ENCODE measurements at places on chromosomes 6 and 20.

DNA sequence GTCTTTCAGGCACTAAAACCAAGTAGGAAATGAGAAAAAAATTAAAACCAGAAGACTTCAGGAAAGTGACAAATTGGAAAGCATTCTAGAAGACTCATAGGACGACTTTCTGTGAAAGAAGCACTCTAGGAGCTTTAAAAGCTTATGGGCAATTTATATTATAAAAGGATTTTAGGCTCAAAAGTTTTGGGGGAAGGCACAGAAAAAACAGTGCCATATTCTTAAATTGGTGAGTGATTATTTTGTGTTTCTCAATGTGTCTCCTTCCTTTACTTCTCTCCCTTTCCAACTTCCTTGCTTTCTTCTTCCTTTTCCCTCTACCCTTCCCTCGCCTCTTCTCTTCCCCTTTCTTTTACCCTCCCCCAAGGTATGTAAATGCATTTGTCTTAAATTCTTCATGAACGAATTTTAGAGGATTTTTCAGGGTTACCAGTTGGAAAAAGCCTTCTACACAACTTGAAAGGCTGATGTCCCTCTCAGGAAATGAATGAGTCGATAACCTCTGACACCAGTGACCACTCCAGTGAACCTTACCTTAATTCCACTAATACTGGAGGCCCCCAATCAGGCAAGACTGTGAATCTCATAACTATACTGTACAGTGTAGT lies 2.6 kb upstream of the LIN28B start:
- DNase-seq = no peak

- DNase-seq = no peak
These were observed 165.1 kb downstream of the ARID1B start for GRCh38 chr6:156942266-156942665.

DNA sequence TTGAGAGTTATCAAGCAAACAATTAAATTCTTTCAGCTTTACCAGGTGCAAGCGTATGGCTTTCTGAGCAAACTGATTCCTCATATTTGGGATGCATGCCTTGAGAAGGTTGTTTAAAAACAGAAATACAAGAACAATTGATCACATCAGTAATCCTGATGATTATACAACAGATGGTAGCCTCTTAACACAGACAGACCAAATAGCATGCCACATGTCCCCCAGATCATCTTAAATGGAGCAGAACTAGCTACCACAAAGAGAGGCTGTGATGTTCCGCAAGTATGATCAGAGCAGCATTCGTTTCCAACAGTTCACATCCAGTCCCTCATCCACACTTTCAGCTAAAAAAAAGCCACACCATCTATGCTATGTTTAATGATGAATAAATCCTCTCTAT lies 246.2 kb upstream of the NRSN1 start:
- DNase-seq = no peak

DNA sequence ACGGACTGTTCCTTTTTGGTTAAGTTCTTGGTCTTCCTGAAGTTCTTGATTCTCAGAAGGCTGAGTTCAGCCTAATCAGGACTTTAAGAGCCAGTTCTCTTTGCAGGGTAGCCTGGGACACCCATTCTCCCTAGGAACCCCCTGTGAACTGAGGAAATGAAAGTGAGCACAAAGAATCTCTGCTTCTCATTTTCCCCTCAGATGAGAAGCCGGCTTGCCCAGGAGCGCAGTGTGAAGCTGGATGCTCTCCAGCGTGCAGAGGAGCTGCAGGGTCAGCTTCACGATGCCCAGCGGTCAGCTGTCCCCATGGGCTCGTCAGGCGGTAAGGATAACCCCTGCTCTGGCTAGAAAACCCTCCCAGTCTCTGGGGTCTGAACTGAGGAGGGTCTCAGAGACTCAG lies 34.0 kb downstream of the CD164 start:
- DNase-seq = no peak

- no peak for DNase-seq
These were observed 213.1 kb downstream of the PREX1 start for GRCh38 chr20:48614593-48615274.

- DNase-seq = no peak
These were observed 6.4 kb downstream of the DLK2 start for GRCh38 chr6:43448916-43449315.

GRCh38 chr6:20575125-20575524 lies 40.9 kb downstream of the CDKAL1 start:
- peak; percentile 13 for DNase-seq

DNA sequence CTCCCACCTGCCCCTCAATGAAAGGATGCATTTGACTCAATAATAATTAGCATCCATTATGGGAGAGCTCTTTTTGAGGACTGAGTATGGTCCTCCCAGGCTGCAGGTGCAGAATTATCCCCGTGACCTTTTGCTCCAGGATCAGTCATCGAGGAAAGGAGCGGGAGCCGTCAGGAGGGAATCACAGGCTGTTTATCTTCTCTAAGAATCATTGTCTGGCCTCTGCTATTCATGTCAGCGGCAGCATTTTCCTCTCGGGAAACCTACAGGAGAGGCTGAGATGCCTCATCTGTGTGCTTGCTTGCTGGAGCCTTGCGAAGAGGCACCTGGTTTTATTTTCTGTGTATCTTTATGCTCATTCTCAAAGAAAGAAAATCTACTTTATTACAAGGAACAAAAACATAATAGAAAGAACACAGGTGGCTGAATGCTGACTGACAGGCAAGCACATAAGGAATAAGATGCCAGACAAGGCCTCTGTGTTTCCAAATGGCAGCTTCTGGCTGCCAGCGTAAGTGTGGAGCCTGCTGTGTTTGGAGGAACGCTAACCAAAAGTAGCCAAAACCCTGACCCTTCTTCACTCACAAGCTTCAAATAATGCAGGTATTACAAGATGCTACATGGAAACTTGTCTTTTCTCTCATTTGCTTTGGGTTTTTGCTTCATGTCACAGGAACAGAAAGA lies 539.1 kb upstream of the MARCKS start:
- peak; percentile 53 for DNase-seq

DNA sequence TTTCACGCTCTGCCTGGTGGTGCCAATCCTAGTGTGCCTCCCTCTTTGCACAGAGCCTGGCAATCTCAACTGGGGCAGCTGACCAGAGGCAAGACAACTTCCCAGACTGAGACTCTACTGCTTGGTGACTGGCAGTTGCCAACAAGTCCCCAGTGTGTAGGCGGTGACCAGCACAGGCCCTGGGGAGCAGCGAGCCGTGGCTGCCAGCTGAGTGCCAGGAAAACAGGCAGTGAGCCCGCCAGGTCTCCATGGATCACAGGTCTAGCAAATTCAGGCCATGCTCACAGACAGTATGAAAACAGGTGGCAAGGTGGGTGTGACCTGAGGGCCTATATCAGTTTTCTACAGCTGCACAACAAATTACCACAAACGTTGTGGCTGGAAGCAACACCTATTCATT lies 289.9 kb downstream of the KIF16B start:
- no peak for DNase-seq

DNA sequence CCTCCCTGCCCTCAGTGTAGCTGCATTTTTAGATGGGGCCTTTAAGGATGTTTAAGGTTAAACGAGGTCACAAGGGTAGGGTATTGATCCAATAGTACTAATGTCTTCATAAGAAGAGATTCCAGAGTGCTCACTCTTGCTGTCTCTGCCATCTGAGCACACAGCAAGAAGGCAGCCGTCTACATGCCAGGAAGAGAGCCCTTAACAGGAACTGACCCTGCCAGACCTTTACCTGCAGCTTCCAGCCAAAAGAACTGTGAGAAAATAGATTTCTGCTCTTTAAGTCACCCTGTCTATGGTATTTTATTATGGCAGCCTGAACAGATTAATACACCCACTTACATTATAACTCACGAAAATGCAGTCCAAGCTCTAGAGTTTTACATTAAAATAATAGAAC lies 685.3 kb upstream of the MARCKS start:
- DNase-seq = peak; percentile 33

GRCh38 chr6:136548582-136549299 lies 1.5 kb downstream of the MAP7 start:
- no peak for DNase-seq

GRCh38 chr6:90436403-90436802 lies 139.8 kb upstream of the BACH2 start:
- no peak for DNase-seq

Measured in NCI-H345 (cell line).